Iris pigment epithelial cell (primary cell): ENCODE measurements at places on chromosomes 13 and 19.

- no peak for DNase-seq
Measured at GRCh38 chr13:84802073-84802472, 919.8 kb upstream of the SLITRK1 start.

- DNase-seq = no peak
Measured at GRCh38 chr13:54029720-54030119, 1001.1 kb downstream of the OLFM4 start.

- no peak for DNase-seq
Measured at GRCh38 chr13:24737042-24737441, 26.9 kb upstream of the RNF17 start.

GRCh38 chr13:67204764-67205163 is 25.4 kb downstream of the PCDH9 start:
- DNase-seq = no peak

- no peak for DNase-seq
Measured at GRCh38 chr19:13887018-13887436, 10.1 kb downstream of the NANOS3 start.

- DNase-seq = peak; percentile 50
Measured at GRCh38 chr13:40191186-40191980, 475.1 kb downstream of the FOXO1 start.

DNA sequence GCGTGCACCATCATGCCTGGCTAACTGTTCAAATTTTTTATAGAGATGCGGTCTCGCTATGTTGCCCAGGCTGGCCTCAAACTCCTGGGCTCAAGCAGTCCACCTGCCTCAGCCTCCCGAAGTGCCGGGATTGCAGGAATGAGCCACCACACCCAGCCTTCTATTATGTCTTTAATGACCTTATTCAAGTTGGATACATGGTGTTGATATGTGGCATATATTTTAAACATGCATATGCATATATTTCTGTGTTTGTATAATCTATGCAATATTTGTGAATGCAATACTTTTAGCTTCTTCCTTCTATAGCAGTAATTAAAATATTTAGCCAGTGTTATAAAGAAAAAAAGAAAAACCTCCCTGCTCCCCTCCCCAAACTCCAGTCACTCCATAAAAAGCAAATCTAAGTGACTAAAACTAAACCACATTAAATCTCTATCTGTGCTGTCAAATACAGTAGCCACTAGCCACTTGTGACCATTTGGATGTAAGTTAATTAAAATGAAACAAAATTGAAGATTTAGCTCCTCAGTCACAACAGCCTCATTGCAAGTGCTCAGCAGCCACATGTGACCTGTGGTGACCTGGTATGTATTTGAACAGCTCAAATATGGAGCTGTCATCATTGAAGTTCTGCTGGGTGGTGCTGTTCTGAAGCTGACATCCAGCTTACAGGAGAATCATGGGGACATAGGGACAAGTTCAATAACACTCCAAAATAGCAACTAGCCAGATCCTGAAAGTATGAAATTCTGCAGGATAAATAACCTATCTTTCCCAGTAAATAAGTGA is 27.4 kb downstream of the FCGBP start:
- no peak for DNase-seq

DNA sequence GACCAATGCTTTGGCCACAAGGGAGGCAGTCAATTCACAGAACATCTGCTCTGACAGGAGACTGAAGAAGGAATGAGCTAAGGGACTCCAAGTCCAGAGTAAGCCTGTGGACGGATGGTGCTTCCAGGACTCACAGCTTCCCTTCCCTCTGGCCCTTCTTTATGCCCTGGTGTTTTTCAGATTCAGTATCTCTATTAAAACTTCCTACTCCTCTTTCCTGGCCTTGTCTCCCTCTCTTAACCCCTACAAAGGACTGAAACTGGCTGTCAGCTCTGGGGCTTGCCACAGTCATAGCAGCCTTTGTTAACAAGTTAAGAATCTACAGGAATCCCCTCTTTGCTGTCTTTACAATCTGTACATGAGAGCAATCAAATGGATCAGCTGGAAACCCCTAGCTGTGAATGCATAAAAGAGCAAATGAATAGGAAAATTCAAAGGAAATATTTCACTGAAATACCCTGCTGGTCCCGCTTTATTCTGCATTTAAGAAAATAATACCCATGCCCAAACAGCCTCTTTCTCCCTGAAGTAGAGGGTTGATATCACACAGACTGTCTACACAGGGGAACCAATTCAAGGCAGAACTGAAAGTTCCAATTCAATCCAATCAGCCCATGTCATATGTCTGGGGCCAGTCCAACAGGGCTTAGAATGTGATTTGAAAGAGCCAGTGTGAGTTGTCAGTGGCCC is 192.3 kb downstream of the MZT1 start:
- DNase-seq = no peak

DNA sequence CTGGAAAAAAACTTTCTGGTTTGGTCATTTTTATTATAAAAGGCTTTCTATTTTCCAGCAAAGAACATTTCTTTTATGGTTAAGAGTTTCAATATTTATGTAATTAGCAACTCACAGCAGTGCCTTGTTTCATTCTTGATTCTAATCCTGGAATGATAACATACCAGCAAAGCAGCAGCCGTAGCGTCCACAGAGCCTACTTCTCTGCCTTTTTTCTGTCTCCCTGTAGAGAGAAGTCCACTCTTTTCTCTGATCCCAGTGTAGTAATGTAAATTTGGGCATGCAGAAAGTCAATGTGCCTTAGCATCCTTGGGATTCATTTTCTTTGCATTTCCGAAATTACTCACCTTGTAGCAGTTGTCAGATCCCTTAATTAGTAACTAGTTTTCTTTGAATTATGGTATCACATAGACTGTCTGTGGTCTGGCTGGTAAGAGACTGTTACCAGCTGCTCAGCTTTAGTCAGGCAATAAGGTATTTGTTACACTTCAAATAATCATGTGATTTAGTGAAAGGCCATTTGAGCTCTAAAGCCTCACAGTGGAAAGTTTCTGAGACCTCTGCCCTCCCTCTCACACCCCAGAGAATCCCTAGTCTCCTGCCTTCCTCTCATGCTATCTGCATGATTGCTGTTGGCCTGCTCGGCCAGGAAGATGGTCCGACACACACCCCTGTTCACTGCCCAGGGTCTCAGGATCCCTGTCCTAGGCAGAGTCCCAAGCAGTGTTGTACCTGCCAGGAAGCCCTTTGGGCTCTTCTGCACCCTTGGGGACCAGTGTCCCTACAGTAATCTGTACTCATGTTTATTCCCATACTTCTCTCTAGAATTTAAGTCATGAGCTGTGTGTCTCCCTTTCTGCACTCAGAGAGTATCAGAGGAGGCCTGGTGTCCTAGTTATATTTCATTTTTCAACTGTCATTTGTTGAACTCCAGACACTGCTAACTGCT is 86.3 kb downstream of the LRCH1 start:
- DNase-seq = no peak

- DNase-seq = peak; percentile 13
Measured at GRCh38 chr13:89227356-89227755, 1556.2 kb downstream of the SLITRK5 start.

DNA sequence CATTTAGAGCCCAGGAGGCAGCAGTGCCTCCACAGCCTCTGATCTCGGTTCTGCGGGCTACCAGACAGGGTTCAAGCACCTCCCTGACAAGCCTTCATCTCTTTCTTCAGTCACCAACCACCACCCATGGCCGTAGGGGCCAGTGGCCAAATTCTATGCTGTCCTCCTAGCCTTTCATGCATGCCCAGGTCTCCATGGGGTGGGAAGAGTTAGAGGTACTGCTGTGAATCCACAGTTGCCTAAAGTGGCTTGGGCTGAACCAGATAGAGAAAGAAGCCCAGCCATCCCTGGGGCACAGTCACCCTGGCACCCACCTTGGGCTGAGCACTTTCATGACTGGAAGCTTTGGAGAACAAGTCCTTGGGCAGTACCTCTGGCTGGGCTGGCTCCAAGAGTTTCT is 97.4 kb downstream of the ZDHHC20 start:
- no peak for DNase-seq

- peak; percentile 98 for DNase-seq
Measured at GRCh38 chr13:44231786-44232516, 141.7 kb upstream of the SERP2 start.

DNA sequence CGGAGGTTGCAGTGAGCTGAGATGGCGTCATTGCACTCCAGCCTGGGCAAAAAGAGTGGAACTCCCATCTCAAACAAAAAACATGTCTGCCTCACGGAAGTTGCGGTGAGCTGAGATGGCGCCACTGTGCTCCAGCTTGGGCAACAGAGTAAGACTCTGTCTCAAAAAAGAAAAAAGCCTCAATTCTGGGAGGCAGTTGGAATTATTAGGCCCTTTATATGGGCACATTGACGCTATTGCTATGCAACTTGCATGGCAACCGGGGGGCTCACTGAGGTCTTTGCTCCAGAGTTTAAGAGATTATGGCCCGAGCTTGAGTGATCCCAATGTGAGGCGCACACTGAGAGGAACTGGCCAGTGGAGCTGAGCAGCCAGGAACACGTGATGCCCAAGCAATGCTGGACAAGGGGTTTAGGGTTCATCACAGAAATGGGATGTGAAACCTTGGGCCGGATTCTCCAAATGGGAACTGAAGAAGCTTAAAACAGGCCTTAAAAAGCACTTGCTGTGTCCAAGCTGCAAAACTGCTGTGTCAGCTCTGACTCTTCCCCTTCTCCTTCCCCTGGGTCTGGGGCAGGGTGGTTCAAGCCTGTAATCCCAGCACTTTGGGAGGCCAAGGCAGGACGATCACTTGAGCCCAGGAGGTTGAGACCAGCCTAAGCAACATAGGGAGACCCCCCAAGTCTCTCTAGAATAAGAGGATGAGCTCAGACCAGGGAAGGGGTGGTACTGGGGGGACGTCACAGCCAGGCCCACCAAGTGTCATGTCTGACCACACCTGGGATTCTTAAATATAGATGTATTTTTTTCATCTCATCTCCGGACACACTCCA is 2.5 kb downstream of the FTL start:
- peak; percentile 65 for DNase-seq

- no peak for DNase-seq
Measured at GRCh38 chr13:18235172-18235571, 946.5 kb downstream of the TUBA3C start.

GRCh38 chr13:96822895-96823294 is 171.4 kb downstream of the OXGR1 start:
- DNase-seq = peak; percentile 48

DNA sequence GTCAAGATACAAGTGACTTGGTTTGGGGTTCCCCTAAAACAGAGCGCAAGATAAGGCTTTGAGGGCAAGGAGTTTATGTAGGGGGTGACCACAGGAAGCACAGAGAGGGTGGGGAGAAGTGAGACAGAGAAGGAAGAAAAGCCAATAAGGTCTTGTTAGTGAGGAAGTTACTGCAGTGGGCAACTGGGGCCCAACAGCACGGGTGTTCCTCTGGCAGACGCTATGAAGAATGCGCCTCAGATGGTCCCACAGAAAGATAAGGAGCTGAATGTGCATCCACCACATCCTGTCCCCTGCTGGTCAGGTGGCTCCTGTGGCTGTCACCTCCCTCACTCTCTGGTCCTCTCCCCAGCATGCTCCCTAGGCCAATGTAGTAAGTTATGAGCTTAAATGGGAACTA is 333.5 kb downstream of the TSHZ3 start:
- DNase-seq = no peak

DNA sequence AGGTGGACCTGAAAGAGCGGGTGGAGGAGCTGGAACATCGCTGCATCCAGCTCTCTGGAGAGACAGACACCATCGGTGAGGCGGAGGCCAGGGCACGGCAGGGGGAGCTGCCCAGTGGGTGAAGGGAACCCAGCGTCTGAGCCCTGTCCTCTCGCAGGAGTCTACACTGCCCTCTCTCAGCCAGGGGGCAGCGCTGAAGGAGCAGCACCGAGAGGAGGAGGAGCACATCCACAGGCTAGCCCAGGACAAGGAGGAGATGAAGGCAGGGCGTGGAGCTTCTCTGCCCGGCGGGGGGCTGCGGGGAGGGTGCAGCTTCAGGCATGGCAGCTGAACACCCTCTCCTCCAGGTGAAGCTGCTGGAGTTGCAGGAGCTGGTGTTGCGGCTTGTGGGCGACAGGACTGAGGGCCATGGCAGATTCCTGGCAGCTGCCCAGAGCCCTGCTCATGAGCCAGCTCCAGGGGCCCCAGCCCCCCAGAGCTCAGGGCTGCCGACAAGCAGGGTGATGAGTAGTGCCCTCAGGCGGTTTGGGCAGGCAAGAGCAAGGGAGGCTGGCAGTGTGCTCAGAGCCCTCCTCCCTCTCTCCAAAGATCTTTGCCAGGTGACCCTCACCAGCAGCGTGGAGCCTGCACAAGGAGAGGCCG is 31.4 kb upstream of the ZNF492 start:
- DNase-seq = no peak

GRCh38 chr13:112617754-112618375 is 29.9 kb upstream of the TUBGCP3 start:
- no peak for DNase-seq

- DNase-seq = peak; percentile 50
Measured at GRCh38 chr19:38266981-38267597, 2.7 kb downstream of the SPINT2 start.

DNA sequence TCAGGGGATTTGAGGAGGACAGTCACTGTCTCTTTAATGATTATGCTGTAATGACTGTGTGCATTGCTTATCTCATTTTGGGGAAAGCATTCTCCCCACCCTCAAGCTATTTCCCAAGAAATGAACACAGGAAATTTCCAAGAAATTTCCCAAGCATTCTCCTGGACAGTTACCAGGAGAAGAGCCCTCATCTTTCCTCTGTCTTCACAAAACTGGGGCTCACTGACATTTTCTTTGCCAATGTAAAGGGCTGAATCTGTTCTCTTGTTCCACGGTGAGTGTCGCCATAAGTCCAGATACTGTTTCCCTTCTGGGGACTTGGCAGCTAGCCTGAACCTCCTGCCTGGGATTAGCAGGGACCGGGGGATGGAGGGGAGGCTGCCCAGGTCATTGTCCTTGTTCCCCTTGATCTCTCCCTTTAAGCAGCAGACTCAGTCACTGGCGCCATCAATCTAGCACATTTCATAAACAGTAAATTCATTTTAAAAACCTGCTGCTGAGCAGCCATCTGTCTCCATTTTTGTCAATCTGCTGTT is 172.8 kb downstream of the DNAJC15 start:
- DNase-seq = peak; percentile 21

DNA sequence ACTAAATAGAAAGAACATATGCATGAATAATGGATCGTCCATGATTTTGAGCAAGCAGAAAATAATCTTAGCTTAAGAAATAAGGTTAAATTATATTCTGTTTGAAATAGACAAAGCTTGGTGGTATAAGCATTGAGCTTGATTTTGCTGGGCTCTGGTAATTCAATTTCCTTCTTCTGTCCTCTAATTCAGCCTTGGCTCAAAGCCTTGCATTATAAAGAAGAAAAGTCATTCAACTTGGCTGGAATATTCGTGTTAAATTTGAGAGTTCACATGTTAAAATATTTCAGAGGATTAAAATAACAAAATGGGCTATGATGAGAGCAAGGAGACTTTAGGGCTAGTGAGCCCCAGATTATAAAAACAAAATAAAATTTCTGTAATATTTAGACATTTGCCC is 415.4 kb upstream of the PCDH20 start:
- DNase-seq = no peak

DNA sequence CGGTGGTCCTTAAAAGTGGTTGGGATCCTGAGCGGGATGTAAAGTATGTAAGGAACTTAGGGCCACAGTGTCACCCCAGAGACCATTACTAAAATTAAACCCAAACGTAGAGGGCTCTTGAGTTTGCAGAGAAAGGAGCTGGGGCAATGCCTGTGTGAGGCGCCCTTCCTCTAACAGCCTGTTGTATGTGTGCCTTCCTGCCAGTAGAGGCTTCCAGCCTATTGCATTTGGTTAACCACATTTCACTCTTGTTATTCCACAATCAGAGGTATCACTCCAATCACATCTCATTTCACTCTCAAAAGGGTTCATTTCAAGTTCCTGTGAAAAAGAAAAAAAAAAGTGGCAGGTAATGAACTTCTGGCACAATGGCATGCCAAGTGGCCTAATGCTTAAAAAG is 29.4 kb downstream of the DIAPH3 start:
- peak; percentile 30 for DNase-seq

- no peak for DNase-seq
Measured at GRCh38 chr13:43264458-43264857, 241.1 kb downstream of the DNAJC15 start.
